Stimulated activated naive CD8-positive, alpha-beta T cell treated with anti-CD3 and anti-CD28 coated beads, Interleukin-15, Interleukin-2, amounts not matched to agents 100 U/mL and 50 U/mL, for 24 hours (primary cell): ENCODE measurements at places on chromosomes 5 and 9.
A peak's percentile ranks its signal among the peaks of the same experiment; 100 is the strongest.

DNA sequence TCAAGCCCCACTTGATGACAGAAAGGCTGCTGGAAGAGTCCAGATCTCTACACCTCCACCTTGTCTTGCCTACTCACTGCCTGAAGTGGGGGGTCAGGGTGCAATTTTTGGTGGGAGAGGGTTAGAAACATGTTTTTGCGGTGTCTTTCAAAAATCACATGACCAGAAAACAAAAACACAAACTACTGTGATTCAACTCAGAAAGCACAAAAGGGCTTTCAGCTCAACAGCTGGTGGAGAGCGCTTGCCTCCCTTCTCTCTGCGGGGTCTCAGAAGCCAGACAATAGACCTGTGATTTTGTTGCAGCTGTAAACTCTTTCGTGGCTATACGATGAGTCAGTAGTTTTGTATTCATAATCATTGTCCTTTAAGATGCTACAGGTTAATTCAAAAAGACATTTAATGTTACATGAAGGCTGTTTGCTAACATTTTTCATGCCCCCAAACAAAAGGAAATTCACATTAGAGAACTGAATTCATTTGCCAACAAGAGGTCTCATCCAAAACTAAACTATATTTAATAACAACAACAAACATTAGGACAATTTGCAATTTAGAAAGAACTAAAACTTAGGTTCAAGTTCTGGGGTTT lies 172.6 kb upstream of the RAI14 start:
- DNase-seq: no peak

DNA sequence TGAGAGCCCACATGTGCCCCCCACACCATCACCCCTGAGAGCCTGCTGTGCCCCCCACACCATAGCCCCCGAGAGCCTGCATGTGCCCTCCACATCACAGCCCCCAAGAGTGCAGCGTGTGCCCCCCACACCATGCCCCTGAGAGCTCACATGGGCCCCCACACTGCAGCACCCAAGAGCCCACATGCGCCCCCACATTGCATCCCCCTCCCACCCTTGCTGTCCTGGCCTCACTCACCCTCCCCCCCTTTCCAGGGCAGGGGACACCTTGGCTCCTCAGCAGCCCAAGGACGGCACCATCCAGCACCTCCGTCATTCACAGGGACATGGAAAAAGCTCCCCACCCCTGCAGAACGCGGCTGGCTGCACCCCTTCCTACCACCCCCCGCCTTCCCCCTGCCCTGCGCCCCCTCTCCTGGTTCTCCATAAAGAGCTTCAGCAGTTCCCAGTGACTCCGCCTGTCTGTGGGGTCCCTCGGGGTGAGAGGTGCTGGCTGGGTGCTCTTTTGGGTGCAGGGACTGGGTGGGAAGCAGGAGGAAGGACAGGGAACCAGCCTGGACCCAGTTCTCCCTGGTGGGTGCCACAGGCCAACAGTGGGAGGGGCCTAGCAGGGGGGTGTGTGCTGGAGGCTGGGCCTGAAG lies 5.0 kb downstream of the LCN1 start:
- no peak for DNase-seq

DNA sequence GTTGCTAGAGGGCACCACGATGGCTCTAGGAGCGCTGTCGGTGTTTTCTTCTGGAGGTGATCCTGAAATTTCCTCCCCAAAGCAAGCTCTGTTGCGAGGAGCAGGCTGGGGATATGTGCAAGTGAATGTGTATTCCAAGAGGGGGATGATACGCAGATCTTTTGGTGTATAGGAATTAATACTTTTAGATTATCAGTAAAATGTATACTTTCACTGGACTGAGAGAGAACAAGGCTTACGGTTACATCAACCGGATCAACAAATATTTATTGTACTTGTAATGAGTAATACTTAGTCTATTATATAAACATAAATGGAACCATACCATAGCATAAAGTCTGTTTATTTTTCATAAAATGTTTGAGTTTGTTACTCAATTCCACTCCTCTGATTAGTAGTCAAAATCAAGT lies 632 bp upstream of the PRKAA1 start:
- DNase-seq: no peak

DNA sequence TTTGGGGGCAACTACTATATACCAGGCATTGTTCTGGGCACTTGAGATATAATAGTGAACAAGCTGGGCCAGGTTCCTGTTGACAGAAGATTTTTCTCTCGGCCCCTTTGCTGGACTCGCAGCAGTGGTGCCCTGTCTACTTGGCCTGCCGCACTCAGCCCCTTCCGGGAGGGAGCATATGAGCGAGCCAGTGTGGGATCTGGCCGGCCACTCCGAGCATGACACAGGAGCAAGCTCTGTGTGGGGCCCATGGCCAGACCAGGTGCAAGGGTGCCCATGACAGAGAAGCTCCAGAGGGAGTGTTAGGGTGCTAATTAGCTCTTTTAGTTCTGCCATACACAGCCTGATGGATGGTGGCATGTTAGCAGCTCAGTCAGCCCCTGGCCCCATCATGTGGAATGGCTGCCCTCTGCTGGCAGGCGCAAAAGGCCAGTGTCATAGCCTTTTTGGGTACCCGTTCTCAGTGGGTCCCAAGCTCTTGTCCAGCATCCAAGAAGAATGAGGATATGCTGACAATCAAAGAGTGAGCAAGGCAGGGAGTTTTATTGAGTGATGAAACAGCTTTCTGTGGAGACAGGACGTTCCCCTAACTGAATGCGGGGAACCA lies 9.3 kb upstream of the KIF4B start:
- DNase-seq: peak; percentile 39
